ENCODE measurements at places on chromosomes 1 and 21. TPM values are rescaled to one million over a fixed set of nuclear protein-coding genes. Genes with fewer than 3 reads are reported as not detected.

Gene TLR5
- total RNA-seq, result 0.06 TPM

Gene LRRC7
- not detected for total RNA-seq

Gene PTBP2
- 127 TPM for total RNA-seq

Gene CA6
- total RNA-seq, result not detected

Gene NBPF4
- 1.4 TPM for total RNA-seq

Gene CRYAA
- not detected for total RNA-seq

Gene SYNC
- total RNA-seq, result 1.1 TPM

Gene HSD3B1
- not detected for total RNA-seq

Gene TUFT1
- total RNA-seq, result 8.3 TPM

Gene CHIT1
- total RNA-seq, result 0.18 TPM

Gene C1orf116
- total RNA-seq, result not detected

Gene WNT9A
- 0.79 TPM for total RNA-seq

Gene MTMR11
- 2.2 TPM for total RNA-seq

Gene FAM167B
- not detected for total RNA-seq

Gene HSPB7
- total RNA-seq, result 83.9 TPM

Gene MR1
- total RNA-seq, result 0.24 TPM

Gene MAD2L2
- total RNA-seq, result 172 TPM

Gene FCER1A
- not detected for total RNA-seq
